Suppressor macrophage treated with lipopolysaccharide for 1 hour (primary cell): ENCODE measurements at places on chromosomes 7 and 10.

DNA sequence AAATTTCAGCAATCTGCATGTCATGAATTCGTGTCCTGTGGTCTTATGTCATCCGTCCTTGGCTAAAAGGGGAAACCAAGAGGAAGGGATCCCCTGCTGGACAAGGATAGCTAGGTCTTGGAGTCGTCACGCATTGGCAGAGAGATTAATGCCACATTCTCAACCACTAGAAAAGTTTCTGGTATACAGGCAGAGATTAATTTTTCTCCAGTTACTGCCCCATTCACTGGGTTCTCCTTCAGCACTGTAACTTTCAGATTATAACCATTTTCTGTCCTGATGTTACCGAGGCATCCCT, 1060.6 kb upstream of the AUTS2 start:
- DNase-seq: no peak

GRCh38 chr7:108627476-108628051, 57.9 kb downstream of the DNAJB9 start:
- no peak for DNase-seq

GRCh38 chr7:134690614-134691504, 44.2 kb downstream of the BPGM start:
- DNase-seq: no peak

- DNase-seq: no peak
Observed at GRCh38 chr7:25517906-25518305, 289.6 kb upstream of the NPVF start.

- no peak for DNase-seq
Observed at GRCh38 chr7:104296266-104296665, 32.1 kb upstream of the LHFPL3 start.

- DNase-seq: no peak
Observed at GRCh38 chr10:6072215-6072934, 10.2 kb upstream of the IL2RA start.

GRCh38 chr10:71218651-71219050, 6.3 kb downstream of the UNC5B start:
- DNase-seq: no peak

GRCh38 chr7:139626817-139627216, 103.3 kb downstream of the CLEC2L start:
- no peak for DNase-seq
